ENCODE measurements at places on chromosomes 1 and 21. TPM values are rescaled to one million over a fixed set of nuclear protein-coding genes. Genes with fewer than 3 reads are reported as not detected.

CYYR1 gene
- total RNA-seq, result 20.9 TPM

HES5 gene
- total RNA-seq, result 1.7 TPM

DNA sequence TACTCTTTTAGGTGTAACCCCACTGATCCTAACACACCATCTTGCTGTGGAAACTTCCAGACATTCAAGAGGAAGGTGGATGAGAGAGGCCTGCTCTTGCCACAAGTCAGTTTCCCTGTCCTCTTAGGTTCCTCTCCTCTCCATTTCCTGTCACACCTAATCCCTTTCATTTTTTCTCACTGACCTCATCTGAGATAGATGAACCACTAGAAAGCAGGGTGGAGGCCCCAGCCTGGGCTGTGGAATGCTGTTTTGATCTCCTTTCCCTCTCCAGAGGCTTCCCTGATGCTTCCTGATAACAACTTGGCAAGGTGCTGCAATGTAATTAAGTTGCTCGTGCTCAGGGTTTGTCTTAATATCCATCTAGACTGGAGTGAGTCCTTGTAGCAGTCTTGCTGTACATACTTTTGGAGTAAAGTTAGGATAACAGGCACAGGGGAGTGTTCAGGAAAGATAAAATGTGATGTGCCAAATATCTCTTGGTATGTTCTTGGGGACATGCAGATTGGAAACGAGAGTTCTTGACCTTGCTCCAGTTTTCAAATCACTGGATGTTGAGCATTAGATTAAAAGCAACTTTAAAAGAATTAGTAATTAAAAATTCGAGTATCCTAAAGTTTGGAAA lies 11.2 kb downstream of the LRRC42 start:
- no peak overlapping the region for H3K4me3 ChIP-seq
- no peak for DNase-seq
- H3K4me1 ChIP-seq, result peaks cover 25% of the 10 kb centered on the region
- peaks cover 34% of the 10 kb centered on the region for H3K36me3 ChIP-seq
- no peaks in the 10 kb centered on the region for H3K27me3 ChIP-seq

GRCh38 chr1:24540906-24541710 lies 14.8 kb upstream of the NCMAP start:
- H3K4me1 ChIP-seq, result peaks cover 7% of the 10 kb centered on the region
- DNase-seq, result no peak

- DNase-seq, result no peak
- peaks cover 4% of the 10 kb centered on the region for H3K27me3 ChIP-seq
- H3K4me3 ChIP-seq, result no peak overlapping the region
- H3K36me3 ChIP-seq, result no peaks in the 10 kb centered on the region
Observed at GRCh38 chr1:7331926-7332535, 439.1 kb upstream of the VAMP3 start.

GRCh38 chr1:219209578-219209977 lies 35.9 kb downstream of the LYPLAL1 start:
- no peak overlapping the region for H3K27ac ChIP-seq
- H3K36me3 ChIP-seq, result peaks cover 37% of the 10 kb centered on the region
- no peak for DNase-seq
- H3K27me3 ChIP-seq, result no peaks in the 10 kb centered on the region
- no peak overlapping the region for H3K4me3 ChIP-seq
- H3K4me1 ChIP-seq, result peaks cover 5% of the 10 kb centered on the region
